GM03348 (cell line): ENCODE measurements at places on chromosomes 7 and 10.

- DNase-seq, result peak; percentile 46
These were observed 273.4 kb downstream of the PRPF18 start for GRCh38 chr10:13859979-13860654.

- DNase-seq, result no peak
These were observed 12.7 kb downstream of the HHEX start for GRCh38 chr10:92702301-92702916.

- DNase-seq, result no peak
These were observed 5.1 kb upstream of the GRB10 start for GRCh38 chr7:50787825-50788224.

- no peak for DNase-seq
These were observed 24.8 kb upstream of the TECTB start for GRCh38 chr10:112258407-112258806.

DNA sequence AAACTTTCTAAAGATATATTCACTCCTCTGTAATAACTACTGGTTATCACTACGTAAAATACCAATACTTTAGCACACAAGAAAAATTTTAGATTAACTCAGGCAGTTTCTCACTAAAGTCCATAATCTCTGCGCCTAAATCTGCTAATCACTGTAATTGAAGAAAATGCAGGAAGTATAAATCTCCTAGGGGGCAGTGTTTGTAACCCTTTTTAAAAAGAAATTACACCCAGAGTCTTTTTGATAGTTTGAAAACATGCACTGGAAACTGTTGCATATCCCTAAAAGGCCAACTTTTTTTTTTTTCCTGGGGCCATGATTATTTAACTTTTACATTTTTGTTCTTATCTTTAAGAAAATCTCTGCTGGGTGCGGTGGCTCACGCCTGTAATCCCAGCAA is 209.6 kb downstream of the KIAA1217 start:
- DNase-seq, result no peak

DNA sequence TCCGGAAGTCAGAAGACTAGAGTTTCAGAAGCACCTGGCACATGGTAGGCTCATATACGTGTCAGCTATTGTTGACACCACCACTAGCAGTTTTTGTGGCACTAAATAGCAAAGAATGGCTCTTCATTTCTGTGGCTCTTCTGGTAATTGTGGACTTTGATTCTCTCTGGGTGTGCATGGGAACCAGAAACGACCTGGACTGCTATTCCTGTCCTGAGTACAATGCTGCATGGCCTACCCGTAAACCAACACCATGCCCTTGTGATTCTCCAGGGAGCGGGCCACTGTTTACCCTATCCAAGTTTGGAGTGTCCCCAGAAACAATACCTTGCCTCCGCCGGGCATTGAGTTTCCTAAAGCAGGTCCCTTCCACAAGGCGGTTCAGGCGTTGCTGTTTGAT is 162.9 kb upstream of the AOAH start:
- no peak for DNase-seq

DNA sequence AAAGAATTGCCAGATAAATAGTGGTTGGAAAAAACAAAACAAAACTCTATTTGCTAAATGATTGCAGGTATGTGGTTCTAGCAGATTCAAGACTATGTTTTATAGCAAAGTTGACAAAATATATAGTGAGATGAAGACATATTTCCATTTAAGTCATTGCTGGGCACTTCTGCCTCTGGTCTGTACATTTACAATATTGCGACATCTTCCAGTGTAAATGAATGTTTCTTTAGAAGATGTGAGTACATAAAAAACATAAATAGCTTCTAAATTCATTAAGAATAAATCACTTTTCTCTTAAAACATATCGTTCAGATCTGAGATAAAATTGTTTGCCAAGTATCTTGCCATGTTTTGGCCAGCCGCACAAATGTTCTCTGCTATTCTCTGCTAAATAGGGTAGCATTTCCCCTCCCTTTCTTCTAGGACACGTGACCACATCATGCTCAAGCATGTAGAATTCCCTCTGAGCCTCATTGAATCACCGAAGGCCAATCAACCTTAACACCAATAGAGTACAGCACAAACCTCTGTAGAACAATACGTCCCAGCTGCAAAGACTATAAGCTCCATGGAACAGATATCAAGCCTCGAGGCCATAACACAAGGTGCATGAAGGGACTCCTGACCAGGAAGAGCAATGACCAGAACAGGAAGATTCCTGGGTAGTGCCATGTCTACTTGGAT is 1173.3 kb downstream of the GATA3 start:
- no peak for DNase-seq

GRCh38 chr10:3872712-3873329 is 87.8 kb upstream of the KLF6 start:
- DNase-seq, result no peak

GRCh38 chr7:2033586-2034135 is 199.1 kb downstream of the MAD1L1 start:
- no peak for DNase-seq

GRCh38 chr7:22404421-22405023 is 47.6 kb upstream of the RAPGEF5 start:
- no peak for DNase-seq

DNA sequence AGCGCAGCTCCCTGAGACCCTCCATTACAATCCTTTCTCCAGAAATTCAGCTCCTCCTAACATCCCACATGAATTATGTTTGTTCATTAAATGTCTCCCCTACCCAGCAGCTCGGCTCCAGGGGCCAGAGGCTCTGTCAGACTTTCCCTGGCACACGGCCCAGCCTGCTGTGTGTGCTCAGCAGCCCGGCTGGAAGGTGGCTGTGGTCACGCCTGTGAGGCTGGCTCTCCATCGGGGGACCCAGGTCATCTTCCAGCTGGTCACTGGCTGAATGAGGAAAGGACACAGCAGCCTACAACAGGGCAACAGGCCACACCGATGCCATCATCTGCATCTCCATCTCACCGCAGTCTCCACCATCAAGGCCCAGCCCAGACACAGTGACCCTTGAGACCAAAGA is 219.8 kb downstream of the MAD1L1 start:
- peak; percentile 64 for DNase-seq

DNA sequence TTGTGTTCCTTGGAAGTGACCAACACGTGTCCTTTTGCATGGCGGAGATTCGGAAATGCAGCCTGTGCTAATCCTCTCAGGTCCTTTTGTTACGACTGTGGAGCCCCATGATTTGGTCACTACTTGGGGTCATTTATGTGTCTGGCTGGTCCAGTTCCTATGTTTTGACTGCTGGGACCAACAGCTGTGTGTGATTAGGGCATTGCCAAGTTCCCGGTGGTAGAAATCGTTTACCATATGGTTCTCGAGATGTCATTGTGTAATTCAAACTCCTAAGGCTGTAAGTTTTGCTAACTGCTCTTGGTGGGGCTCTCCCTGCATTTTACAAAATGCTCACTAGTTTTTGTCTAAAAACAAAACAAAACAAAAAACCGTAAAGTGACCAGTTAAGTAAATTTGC is 62.0 kb downstream of the CCNY start:
- DNase-seq, result peak; percentile 69

- peak; percentile 81 for DNase-seq
These were observed 967 bp upstream of the GLI3 start for GRCh38 chr7:42237811-42238541.

DNA sequence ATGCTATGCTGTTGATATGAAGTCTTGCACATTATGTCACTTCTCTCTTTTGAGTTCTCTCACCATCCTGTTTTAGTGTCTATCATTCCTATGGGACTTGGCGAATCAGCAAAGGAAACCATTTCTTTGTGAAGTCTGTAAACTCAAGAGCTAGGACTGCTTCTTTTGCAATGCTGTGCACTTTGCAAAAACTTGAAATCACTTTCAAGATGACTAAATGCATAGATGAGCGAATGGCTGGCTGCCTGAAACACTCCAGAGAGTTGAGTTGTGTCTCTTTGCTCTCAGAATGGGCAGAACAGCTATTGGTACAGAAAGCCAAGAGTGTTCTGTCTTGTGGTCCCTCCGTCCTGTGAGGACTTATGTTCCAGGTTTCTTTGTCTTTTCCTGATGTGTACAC is 18.3 kb upstream of the ELMO1 start:
- no peak for DNase-seq

- no peak for DNase-seq
These were observed 25.7 kb upstream of the FAM180A start for GRCh38 chr7:135774284-135774683.

GRCh38 chr10:103933557-103934121 is 15.7 kb upstream of the STN1 start:
- DNase-seq, result no peak

DNA sequence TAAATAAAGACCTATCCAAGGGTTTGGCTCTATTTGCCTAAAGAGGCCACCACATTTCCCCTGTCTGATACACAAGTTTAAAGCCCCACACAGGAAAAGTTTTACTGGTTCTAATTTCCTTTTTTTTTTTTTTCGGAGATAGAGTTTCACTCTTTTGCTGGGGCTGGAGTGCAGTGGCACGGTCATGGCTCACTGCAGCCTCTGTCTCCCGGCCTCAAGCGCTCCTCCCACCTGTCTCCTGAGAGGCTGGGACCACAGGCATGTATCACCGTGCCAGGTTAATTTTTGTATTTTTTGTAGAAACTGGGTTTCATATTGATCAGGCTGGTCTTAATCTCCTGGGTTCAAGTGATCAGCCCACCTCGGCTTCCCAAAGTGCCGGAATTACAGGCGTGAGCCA is 53.3 kb upstream of the ASAH2 start:
- no peak for DNase-seq

DNA sequence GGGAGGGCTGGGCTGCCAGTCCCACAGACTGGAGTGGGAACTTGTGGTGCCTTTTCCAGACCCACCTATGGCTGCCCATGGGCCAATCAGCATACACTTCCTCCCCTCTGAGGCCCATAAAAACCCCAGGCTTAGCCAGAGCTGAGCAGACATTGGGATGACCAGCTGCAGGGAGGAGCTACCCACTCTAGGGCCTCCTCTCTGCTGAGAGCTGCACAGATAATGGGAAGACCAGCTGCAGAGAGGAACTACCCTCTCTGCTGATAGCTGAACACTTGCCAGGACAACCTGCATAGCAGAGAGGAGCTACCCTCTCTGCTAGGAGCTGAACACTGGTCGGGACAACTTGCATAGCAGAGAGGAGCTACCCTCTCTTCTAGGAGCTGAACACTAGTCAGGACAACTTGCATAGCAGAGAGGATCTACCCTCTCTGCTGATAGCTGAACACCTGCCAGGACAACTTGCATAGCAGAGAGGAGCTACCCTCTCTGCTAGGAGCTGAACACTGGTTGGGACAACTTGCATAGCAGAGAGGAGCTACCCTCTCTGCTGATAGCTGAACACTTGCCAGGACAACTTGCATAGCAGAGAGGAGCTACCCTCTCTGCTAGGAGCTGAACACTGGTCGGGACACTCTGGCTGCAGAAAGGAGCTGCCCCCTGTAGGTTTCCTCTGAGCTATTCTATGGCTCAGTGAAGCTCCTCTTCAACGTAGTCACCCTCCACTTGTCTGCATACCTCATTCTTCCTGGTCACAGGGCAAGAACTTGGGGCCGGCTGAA is 88.3 kb upstream of the CACUL1 start:
- no peak for DNase-seq

GRCh38 chr10:78053211-78053868 is 19.7 kb downstream of the RPS24 start:
- peak; percentile 80 for DNase-seq

GRCh38 chr7:47407821-47408674 is 173.9 kb downstream of the TNS3 start:
- DNase-seq, result no peak

GRCh38 chr7:159104188-159104920 is 40.3 kb downstream of the VIPR2 start:
- DNase-seq, result no peak

DNA sequence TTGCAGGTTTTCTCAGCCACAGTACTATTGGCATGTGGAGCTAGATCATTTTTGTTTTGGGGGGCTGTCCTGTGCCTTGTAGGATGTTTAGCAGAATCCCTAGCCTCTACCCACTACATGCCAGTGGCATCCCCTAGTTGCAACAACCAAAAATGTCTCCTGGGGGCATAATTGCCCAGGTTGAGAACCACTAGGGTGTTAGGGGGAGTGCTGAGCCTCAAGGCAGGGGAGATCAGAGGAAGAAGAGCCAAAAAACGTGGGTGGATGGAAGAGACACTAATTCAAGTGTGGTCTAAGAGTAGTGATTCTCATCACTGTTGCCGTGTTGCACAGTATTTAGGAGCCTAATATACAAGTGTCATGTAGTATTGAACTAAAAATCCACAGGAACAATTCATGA is 31.7 kb upstream of the CCNY start:
- DNase-seq, result no peak

GRCh38 chr7:44104860-44105771 is 971 bp downstream of the AEBP1 start:
- DNase-seq, result peak; percentile 77

DNA sequence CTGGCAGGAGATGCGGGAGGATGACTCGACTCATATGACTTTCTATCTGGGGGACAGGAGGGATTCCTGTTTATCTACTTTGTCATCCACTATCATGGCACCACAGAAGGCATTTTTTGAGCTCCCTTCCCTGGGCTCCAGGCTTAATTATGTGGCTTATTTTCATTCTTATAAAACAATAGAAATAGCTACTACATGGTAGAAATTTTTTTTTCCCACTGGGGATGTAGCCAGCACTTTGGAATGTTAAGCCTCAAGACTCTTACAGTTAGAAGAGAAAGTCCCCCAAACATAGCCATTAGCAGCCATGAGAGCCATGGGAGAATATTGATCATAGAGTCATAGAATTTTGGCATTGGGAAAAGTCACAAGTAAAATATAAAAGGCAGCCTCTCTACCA is 14.6 kb upstream of the FAM180A start:
- no peak for DNase-seq

GRCh38 chr7:152076324-152076821 is 50.9 kb downstream of the GALNT11 start:
- no peak for DNase-seq

GRCh38 chr10:8543361-8544056 is 489.0 kb downstream of the GATA3 start:
- DNase-seq, result no peak

GRCh38 chr7:47978790-47979144 is 648 bp downstream of the HUS1 start:
- DNase-seq, result no peak

GRCh38 chr10:132940791-132941465 is 1.4 kb downstream of the CFAP46 start:
- no peak for DNase-seq

- DNase-seq, result peak; percentile 59
These were observed 1.3 kb downstream of the TBC1D12 start for GRCh38 chr10:94403380-94404213.

DNA sequence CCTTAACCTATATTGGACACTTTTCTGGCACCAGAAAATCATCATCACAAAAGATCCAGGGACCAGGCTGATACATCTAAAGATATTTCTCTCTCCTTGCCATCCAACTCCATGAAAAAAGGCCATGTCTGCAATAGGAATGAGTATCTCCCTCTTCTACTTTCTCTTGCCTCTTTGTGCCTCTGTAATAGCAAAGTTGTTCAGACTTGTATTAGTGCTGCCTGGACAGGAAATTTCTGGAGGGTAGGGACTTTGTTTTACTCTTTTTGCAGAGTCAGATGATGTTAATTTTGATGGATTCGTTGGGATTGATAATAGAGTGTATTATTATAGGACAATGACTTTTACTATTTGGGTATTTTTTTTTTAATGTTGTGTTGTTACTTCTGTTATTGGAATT is 376.3 kb downstream of the INHBA start:
- DNase-seq, result no peak
